Left ventricle myocardium inferior (tissue), 1 donor: ENCODE measurements at places on chromosomes 2 and 18. TPM values are rescaled to one million over a fixed set of nuclear protein-coding genes. Genes with fewer than 3 reads are reported as not detected.

The SCTR gene
- 1.2 TPM for total RNA-seq

The LAMA3 gene
- 3.5 TPM for total RNA-seq

The SIGLEC15 gene
- total RNA-seq: 0.19 TPM

- DNase-seq: no peak
These were observed 187.1 kb downstream of the SMAD7 start for GRCh38 chr18:48763719-48764100.

- no peak for DNase-seq
These were observed 493.7 kb upstream of the VRK2 start for GRCh38 chr2:57552885-57553284.

GRCh38 chr2:15126373-15126772 lies 434.8 kb downstream of the NBAS start:
- DNase-seq: no peak

GRCh38 chr2:72378753-72379348 lies 231.2 kb upstream of the CYP26B1 start:
- no peak for DNase-seq

DNA sequence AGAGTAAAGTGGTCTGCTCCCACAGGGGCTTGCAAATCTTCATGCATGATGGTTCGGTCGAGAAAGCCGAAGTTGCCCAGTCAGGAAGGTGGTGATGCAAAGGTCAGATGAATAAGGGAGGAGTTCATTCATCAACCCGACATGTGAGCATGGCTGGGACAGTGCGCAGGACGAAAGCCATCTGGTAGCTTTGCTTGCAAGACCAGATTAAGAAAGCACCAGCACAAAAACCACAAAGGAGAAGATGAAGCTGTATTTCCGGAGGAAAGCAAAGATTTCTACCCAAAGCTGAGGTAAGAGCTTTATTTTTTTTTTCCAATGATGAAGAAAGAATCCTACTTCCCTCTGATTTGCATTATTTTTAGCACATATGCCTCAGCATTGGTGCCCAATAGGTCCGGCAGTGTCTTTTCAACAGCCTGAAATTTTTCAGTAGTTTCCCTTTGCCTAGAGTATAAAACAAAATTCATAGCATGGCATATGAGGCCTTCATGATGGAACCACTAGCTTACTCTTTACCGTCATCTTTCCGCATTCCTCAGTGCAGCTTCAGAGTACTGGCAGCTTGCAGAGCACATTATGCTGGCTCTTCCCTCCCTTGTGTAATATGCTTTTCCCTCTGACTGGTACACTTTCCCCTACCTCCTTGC lies 112.0 kb upstream of the THOC1 start:
- DNase-seq: peak; percentile 54
